ENCODE measurements at places on chromosomes 12 and 14.

- no peak for DNase-seq
Observed at GRCh38 chr14:96271421-96271762, 15.4 kb downstream of the BDKRB1 start.

DNA sequence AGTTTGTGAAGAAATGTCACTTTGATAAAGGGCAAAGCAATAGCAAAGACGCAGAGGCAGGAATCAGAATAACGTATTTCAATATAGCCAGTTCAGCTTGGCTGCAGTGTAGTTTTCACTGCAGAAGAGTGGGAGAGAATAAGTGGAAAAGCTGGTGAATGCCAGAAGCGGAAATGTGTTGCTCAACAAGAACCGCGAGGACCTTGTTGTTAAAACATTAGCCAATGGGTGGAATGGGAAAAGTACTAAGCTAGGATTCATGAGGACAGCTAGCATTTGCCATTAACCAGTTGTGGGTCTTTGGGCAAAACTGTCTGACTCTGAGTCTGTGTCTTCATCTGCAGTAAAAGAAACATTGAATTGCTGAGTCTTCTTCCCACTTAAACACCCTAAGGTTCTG lies 292.9 kb upstream of the GRIP1 start:
- no peak for DNase-seq

- DNase-seq: peak; percentile 65
Observed at GRCh38 chr14:53954551-53955228, 1.9 kb downstream of the BMP4 start.

GRCh38 chr12:46367351-46368029 lies 5.1 kb downstream of the SLC38A2 start:
- no peak for DNase-seq

DNA sequence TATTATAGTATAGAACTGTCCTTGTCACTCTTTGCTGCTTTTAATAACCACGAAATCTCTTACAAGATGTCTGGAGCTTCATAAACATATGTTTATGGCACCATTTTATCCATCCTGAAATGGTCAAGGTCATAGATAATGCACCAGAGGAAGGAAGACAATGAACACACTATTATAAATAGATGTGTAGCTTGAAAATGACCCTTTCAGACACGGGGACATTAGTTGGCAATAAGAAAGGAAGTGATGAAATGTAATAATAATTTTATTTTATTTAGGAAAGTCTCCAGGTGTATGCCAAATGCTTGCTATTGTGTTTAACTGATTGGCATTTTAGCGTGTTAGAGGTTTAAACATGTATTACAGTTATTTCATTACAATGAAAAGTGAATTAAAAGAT lies 36.8 kb upstream of the SLC38A2 start:
- DNase-seq: no peak

GRCh38 chr14:103402695-103403094 lies 17.5 kb downstream of the MARK3 start:
- no peak for DNase-seq

GRCh38 chr12:93185369-93185741 lies 192.4 kb upstream of the NUDT4 start:
- no peak for DNase-seq

GRCh38 chr14:74596741-74597450 lies 15.1 kb downstream of the LTBP2 start:
- DNase-seq: no peak

GRCh38 chr12:131636940-131637750 lies 73.7 kb upstream of the SFSWAP start:
- no peak for DNase-seq

GRCh38 chr14:96423446-96424108 lies 31.6 kb downstream of the AK7 start:
- peak; percentile 31 for DNase-seq

- no peak for DNase-seq
Observed at GRCh38 chr12:69666798-69667197, 32.3 kb downstream of the BEST3 start.

- DNase-seq: no peak
Observed at GRCh38 chr12:93729934-93730333, 52.8 kb downstream of the CRADD start.

DNA sequence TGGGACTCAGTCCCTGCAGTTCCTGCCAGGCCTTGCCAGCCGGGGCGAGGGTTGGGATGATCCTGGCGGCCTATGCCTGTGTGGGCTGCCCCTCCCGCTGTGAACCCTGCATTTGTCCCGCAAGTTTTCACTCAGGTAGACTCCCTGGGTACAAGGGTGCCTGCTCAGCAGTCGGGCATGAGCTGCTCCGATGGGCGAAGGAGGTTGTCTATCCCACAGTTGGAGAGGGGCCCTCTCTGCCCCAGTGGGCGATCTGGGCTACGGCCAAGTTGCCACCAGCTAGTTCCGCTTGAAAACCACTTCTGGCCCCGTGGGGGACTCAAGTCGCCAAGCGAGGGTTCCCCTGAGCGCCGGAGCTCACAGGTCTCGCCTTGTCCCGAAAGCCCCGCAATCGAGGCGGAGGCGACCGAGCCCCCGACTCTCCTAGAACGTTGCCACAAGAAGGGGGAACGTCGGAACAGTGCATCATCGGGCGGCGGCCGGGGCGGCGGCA lies 365 bp upstream of the TPI1 start:
- no peak for DNase-seq

DNA sequence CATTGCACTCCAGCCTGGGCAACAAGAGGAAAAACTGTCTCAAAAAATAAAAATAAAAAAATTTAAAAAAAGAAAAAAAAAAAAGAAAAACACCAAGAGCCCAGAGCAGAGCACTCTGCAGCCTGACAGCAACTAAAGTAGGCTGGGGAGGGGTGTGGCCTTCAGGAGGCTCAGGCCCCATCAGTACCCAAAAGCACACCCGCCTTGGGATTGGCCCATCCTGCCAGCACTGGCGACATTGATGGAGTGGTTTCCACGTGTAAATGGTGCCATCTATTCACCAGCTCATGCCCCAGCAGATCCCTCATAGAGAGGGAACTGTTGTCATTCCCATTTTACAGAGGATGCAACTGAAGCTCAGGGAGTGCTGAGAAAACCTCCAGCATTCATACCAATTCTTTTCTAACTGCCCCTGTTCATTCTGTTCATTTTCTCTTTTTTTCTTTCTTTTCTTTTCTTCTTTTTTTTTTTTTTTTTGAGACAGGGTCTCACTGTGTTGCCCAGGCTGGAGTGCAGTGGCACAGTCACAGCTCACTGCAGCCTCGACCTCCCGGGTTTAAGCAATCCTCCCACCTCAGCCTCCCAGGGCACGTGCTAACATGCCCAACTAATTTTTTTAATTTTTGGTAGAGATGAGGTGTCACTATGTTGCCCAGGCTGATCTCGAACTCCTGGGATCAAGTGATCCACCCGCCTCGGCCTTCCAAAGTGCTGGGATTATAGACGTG lies 89.3 kb downstream of the IRF2BPL start:
- DNase-seq: no peak

GRCh38 chr14:90522571-90523191 lies 125.9 kb downstream of the CALM1 start:
- DNase-seq: peak; percentile 78

- DNase-seq: no peak
Observed at GRCh38 chr14:48874711-48875110, 711.5 kb downstream of the RPS29 start.

- DNase-seq: no peak
Observed at GRCh38 chr14:51666826-51667225, 15.1 kb downstream of the FRMD6 start.

- peak; percentile 85 for DNase-seq
Observed at GRCh38 chr12:49188201-49188915, 522 bp downstream of the TUBA1A start.

DNA sequence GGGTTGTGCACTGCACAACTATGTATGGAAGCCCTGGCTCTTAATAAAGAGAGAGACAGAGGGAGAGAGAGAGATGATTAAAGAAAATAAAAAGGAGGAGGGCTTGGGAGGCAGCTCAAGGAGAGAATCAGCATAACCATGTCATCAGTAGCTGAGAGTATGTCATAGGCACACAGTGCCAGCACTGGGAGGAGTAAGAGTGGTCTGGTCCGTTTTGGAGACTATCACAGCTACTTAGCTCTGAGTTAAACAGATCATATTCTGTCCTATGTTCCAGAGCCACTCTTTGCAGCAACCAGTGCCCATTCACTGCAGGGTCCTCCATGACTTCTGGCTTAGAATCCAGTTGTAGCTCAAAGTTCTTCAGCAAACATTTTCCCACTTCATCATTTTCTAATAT lies 59.0 kb downstream of the GTF2A1 start:
- DNase-seq: no peak

- no peak for DNase-seq
Observed at GRCh38 chr14:90890322-90891020, 74.2 kb upstream of the TTC7B start.

GRCh38 chr12:50606675-50607375 lies 102.0 kb downstream of the DIP2B start:
- DNase-seq: no peak

DNA sequence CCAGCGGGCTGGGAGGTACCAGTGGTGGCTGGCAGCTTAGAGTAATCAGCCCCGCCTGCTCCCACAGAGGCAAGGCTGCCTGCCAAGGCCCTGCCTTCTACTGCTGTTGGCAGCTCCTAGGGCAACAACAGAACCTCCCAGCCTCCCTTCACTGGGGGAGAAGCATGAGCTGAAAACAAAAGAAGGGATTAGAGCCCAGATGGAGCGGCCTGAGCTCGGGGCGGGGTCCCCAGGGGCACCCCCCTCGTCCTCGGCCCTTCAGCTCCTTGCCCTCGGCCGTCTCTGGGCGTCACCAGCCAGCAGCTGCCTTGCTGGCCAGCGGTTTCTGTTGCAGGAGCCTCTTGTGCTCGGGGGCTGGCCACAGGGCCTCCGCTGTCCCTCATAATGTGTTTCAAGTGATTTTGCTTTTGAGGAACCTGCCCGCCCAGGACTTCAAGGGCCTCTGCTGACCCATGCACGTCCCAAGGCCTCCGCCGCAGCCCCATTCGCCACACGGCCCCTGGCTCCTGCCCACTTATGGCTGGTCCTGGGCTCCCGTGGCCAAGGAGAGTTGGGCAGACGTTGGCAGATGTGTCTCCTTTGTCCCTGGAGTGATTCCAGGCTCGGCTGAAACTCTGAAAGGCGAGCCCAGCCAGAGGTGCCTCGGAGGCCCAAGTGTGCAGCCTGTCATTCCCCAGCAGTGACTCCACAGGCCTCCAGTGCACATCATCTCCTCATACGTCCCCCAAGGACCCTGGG lies 49.7 kb downstream of the PSMA6 start:
- peak; percentile 93 for DNase-seq

GRCh38 chr12:34384693-34385092 lies 362.4 kb downstream of the ALG10 start:
- no peak for DNase-seq

DNA sequence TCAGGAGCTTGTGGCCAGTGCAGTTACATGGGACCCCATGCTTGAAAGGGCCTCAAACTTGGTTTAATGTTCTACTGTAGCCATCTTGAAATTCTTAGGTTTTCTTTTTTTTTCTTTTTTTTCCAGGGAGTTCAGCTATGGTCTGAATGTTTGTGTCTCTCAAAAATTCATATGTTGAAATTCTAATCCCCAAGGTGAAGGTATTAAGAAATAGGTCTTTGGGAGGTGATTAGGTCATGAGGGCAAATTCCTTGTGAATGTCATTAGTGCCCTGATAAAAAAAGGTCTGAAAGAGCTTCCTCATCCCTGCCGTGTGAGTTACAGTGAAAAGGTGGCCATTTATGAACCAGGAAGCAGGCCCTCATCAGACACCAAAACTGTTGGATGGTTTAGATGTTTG lies 324.1 kb downstream of the C12orf75 start:
- no peak for DNase-seq

GRCh38 chr12:95701722-95702418 lies 88.7 kb downstream of the NTN4 start:
- DNase-seq: no peak

DNA sequence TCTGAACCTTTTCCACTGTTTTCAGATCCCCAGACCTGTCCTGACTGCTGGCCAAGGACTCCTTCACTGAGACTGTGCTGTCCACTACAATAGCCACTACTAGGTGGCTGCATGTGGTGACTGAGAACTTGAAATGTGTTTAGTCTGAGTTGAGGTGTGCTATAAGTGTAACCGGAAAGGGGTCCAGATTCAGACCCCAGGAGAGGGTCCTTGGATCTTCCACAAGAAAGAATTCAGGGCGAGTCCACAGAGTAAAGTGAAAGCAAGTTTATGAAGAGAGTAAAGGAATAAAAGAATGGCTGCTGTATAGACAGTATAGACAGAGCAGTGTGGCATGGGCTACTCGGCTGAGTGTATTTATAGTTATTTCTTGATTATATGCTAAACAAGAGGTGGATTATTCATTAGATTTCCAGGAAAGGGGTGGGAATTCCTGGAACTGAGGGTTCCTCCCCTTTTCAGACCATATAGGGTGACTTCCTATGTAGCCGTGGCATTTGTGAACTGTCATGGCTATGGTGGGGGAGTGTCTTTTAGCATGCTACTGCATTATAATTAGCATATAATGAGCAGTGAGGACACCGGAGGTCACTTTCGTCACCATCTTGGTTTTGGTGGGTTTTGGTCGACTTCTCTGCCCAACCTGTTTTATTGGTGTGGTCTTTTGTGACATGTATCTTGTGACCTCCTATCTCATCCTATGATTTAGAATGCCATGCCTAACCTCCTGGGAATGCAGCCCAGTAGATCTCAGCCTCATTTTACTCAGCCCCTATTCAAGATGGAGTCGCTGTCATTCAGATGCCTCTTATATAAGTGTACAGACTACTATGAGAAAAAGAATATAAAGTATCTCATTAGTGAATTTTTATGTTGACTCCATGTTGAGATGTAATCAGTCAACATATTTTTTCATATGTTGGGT lies 70.0 kb upstream of the SRSF5 start:
- DNase-seq: peak; percentile 40

DNA sequence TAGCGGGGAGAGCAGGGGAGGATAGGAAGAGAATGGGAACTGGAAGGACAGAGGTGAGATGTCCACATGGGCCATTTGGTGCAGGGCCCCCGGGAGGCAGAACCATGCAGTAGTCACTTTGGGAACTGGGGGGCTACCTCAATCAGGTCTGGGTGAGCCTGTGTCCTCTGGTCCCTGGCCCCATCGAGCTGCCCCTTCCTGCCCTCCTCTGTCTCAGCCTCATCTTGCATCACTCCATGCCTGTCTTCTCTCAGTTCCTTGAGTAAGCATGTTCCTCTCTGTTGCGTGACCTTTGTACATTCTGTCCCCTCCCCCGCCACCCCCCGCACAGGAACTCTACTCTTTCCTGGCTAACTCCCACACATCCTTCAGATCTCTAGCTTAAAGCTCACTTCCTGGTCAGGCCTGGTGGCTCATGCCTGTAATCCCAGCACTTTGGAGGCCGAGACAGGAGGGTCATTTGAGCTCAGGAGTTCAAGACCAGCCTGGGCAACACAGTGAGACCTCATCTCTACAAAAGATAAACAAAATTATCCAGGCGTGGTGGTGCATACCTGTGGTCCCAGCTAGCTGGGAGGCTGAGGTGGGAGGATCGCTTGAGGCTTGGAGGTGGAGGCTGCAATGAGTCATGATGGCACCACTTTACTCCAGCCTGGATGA lies 23.2 kb downstream of the FOS start:
- DNase-seq: no peak

- DNase-seq: no peak
Observed at GRCh38 chr12:27164330-27165040, 79.6 kb upstream of the STK38L start.

Measured in left hindlimb (tissue), 1 donor.